ENCODE measurements at places on chromosomes 2 and 18.

DNA sequence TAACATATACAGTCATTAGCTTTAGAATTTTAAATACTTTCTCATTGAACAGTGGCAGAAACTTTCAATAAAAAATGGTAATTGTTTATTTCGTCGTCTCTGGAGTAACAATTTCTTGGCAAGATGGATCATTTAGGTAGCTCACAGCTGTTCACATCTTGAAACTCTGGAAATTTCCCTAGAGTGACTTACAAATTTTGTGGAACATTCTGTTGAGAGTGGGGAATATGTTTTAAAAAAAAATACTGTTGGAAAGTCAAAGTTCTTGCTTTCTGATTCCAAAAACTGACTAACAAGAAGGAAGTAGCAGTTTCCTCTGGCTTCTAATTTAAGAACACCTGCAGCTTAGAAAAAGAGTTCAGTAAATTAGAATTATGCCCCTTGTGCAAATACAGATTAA, 11.2 kb upstream of the CALCRL start:
- DNase-seq: no peak

- no peak for DNase-seq
These were observed 529 bp upstream of the MTA3 start for GRCh38 chr2:42567806-42568400.

DNA sequence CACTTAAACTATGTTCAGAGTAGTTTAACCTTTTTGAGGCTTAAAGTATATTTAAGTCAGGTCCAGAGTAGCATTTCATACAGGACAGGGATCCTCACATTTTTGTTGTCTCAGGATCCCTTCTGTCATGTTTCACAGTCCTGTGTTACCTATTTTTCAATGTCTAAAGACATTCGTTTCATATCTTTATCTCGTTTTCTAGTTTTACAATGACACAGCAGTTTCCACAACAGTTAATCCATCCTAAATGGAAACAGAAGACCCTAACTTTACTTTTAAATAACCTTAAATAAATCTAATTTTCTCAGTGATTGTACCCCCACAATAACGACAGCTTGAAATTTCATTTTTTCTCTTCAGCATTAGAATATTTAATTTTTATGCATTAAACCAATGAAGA, 17.3 kb upstream of the SCN9A start:
- no peak for DNase-seq

- no peak for DNase-seq
These were observed 121.5 kb upstream of the LTBP1 start for GRCh38 chr2:32825291-32825712.

GRCh38 chr2:195543063-195543462, 114.0 kb upstream of the SLC39A10 start:
- DNase-seq: no peak

- DNase-seq: no peak
These were observed 317.3 kb downstream of the DCDC2C start for GRCh38 chr2:4020649-4021048.

- no peak for DNase-seq
These were observed 139.8 kb downstream of the UXS1 start for GRCh38 chr2:106054321-106054720.

- no peak for DNase-seq
These were observed 64.0 kb upstream of the YWHAQ start for GRCh38 chr2:9694661-9695234.

GRCh38 chr2:42949125-42949524, 156.7 kb upstream of the HAAO start:
- no peak for DNase-seq

DNA sequence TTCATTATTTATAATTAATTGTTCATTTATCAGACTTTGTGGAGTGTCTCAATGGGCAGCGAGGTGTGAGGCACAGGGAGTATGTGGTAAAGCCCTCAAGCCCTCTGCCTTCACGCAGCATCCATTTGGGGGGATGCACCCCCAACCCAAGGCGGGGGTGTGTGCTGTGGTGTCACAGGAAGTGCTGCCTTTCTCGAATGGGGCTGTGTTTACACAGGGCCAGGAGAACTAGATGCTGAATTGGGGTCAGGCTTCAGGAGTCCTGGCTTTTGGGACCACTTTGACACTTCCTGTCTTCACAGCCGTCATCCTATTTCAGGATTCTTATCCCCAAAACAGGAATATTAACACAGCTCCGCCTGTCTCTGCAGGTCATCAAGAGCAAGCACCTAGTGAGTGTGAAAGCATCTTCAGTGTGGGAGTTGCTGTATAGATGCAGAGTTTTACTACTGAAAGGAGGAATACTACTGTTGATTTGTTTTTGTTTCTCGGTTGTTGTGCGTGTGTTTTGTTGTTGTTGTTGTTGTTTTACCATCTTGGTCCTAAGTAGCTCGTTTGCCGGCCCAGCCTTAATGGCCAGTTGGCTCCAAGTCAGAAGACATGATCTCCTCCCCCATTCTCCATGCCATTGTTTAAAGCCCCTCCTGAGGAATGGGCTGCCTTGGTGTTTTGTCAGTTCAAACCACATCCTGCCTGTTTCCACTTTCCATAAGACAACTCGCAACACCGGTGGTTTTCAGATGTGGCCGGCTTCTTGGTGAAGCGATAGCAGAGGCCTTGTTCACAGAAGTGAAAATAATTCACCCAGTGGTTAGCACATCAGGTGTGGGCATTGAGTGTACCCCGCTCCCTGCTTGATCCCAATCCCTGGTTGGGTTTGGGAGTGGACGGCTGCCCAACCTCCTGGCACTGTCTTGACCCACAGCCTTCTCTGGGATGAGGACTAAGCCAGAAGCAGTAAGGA, 221.3 kb downstream of the BCL2 start:
- no peak for DNase-seq

DNA sequence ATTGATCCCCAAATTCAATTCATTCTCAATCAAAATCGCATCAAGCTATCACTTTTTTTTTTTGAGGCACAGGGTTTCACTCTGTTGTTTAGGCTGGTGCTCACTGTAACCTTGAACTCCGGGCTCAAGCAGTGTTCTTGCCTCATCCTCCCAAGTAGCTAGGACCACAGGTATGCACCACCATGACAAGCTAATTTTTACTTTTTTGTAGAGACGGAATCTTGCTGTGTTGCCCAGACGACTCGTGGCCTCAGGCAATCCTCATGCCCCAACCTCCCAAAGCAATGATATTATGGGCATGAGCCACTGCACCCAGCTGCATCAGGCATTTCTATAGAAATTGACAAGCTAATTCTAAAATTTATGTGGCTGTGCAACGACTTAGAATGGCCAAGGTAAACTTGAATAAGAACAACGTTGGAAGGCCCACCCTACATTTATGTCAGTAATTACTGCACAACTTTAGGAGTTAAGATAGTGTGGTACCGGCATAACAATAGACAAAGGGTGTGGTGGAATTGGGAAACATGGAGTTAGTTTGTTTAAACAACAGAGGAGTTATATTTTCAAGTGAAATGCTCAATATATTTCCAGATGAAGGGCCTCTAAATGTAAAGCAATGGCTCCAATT, 78.2 kb downstream of the NPAS2 start:
- DNase-seq: no peak
